ENCODE measurements at places on chromosomes 7 and 10.
A peak's percentile ranks its signal among the peaks of the same experiment; 100 is the strongest.

DNA sequence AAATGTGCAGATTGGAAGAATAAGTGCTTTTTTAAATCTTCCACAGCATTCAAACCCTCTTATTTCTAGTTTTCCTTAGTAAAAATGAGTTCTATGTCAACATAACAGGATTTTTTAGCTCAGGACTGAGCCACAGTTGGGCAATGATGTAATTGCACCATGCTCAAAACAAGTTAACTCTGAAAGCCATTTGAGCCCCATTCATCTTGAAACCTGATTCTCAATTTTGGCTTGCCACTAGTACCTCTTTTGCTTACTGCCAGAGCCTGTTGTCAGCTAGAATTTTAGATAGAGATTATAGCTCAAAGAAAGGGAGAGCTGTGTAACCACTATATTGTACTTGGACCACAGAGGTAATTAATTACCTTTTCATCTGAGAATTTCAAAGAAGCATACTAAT lies 1028.5 kb upstream of the PHF14 start:
- no peak for DNase-seq

GRCh38 chr7:85074-85882 lies 107.1 kb upstream of the FAM20C start:
- no peak for DNase-seq

DNA sequence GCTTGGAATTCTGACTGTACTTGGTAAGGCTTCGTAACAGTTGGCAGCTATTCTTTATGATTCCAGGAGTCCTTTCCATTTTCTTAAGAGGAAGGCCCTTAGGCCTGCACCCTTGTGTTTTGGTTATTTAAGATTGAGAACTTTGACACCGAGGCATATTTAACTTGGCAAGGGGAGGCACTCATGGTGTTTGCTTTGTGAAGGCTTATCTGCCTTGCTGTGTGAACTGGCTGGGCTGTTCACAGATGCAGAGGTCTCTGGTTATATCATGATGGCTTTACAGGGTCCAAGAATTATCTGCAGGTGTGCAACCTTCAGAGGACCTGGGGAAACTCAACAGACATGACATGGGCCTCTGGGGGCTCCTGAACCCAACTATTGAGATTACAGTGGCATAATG lies 833 bp upstream of the PNLIPRP1 start:
- DNase-seq = no peak

- DNase-seq = peak; percentile 8
These were observed 41.1 kb downstream of the ZC3HC1 start for GRCh38 chr7:130009848-130010688.

GRCh38 chr10:13703997-13704536 lies 117.3 kb downstream of the PRPF18 start:
- no peak for DNase-seq

DNA sequence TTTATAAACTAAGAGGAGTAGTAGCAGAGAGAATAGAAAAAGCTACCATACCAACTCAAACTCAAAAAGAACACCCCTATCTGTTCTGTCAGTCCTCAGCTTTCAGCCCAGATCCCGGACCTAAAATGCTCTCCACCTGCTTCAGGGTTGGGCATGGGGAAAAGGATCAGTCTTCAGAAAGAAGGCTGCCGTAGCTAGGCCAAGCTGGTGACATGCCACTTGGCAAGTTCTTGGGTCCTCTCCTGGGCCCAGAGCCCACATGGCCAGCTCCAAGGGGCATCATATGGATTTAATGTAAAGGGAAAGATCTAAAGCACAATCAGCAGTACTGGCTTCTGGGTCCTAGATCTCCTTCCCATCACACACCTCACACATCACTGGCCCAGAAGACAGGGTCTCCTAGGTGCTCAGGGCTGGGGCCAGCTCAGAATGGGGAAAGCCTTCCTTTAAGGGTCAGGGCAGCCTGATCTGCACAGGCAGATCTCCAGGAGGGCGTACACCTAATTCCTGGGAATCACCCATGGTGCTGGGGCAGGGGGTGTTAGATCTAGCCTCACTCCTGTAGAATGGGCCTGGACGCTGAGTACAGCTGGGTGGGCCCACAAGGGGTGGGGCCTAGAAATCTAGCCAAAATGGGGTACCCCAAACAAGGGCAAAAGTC lies 2.5 kb downstream of the VAX1 start:
- no peak for DNase-seq

Data from stimulated activated CD4-positive, alpha-beta T cell treated with anti-CD3 and anti-CD28 coated beads, Interleukin-4, amount 100 ng/mL, for 24 hours (primary cell).